Putamen (tissue), 1 donor: ENCODE measurements at places on chromosomes 2 and 18.

DNA sequence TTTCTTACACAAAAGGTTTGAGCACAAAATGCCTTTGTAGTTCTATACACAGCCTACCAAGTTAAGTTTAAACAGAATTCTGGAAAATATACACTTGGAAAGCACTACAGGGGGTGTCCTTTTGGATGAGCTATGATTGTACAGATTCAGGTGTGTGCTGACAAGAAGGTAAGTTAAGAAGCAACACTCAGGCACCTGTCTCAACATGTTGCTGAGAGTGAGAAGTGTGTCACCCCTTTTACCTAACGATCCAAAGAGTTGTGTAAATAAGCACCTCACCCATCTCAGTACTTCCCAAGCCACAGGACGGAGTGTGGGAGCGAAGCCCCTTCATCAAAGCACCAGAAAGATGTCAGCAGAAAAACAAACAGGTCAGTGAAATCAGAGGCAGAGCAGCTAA lies 109.5 kb upstream of the DAPL1 start:
- DNase-seq: no peak

DNA sequence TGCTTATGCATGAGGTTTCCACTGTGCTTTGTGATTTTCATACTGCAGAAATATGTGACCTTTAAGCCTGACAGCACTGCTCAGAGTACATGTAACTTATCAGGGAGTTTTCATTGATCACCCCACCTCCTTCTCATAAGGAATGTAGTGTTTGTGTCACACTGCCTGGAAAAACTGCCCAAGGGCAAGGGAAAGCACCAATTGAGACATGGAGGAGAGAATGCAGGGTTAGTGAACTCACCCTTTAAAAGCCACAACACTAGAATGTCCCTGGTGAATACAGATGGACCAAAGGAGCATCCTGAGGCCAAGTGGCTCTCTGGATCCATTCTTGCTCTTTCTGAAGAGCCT lies 147.2 kb upstream of the SPATS2L start:
- DNase-seq: no peak

DNA sequence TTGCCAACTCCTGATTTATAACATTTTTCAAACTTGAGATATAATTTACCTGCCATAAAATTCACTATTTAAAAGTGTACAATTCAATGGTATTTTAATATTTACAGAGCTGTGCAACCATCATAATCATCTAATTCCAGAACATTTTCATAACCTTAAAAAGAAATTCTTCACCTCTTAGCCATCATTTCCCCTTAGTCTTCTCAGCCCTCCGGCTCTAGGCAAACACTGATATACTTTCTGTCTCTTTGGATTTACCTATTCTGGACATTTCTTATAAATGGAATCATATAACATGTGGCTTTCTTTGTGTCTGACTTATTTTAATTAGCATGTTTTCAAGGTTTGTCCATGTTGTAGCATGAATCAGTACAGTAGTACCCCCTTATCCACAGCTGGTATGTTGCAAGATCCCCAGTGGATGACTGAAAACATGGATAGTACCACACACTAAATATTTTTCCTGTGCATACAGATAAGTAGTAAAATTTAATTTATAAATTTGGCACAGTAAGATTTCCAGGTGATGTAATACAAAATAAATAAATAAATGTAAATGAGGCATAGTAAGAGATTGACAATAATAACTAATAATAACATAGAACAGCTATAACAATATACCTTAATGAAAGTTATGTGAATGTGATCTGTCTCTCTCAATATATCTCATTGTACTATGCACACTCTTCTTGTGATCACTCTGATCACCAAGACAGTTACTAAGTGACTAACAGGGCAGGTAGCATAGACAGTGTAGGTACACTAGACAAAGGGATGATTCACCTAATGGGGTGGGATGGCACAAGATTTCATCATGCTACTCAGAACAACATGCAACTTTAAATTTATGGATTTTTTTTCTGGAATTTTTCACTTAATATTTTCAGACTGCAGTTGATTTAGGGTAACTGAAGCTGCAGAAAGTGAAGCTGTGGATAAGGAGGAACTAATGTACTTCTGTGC lies 73.1 kb downstream of the RAB3GAP1 start:
- peak; percentile 27 for DNase-seq

DNA sequence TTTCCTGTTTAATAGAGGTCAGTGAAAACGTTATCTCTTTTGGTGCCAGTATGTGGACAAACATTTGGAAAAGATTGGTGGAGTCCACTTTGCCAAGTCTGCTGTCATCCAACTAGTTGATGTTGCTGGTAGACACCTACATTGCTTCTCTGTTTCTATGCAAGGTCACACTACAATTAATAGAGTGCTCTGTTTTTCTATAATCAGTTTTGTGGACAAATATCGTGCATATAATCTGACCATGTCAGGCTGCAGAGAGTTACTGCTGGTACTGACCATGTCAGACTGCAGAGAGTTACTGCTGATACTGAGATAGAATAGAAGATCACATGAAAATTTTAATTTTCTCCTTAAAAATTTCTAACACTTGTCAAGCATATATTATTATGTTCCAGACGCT lies 603.3 kb downstream of the TSN start:
- no peak for DNase-seq

DNA sequence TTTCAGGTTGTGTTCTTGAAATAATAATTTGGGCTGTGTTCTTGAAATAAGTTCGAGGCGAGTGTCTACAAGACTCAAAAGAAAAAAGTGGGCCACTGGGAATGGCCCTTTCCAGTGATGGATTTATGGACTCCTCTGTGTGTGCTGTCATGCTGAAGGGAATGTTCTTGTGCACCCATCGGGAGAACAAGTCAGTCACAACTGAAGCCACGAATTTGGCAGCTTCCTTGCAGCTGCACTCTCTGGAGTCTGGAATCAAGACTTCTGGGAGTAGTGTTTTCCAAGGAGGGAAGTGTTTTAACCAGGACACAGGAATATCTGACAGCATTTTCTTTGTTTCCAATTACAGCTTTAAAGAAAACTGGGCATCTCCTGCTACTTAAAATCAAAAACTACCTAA lies 620 bp downstream of the SLC14A1 start:
- no peak for DNase-seq

- DNase-seq: no peak
Measured at GRCh38 chr18:60892855-60893254, 440.4 kb upstream of the CDH20 start.

DNA sequence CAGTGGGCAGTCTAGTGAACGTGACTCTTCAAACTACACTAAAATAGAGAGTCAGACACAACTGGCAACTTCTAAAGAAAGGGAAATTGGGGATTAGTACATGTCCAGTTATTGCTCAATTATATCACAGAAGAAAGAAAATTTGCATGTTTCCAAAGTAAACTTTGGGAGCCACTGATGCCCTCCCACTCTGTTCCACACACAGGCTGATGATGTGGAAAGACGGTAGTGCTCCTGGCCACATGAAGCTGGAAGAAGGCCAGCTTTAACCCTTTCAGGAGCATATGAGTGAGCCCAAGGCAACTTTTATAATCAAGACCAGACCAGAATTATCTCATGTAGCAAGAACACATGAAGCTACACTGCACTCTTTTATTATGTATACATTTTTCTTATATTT lies 141.0 kb downstream of the NR4A2 start:
- no peak for DNase-seq

DNA sequence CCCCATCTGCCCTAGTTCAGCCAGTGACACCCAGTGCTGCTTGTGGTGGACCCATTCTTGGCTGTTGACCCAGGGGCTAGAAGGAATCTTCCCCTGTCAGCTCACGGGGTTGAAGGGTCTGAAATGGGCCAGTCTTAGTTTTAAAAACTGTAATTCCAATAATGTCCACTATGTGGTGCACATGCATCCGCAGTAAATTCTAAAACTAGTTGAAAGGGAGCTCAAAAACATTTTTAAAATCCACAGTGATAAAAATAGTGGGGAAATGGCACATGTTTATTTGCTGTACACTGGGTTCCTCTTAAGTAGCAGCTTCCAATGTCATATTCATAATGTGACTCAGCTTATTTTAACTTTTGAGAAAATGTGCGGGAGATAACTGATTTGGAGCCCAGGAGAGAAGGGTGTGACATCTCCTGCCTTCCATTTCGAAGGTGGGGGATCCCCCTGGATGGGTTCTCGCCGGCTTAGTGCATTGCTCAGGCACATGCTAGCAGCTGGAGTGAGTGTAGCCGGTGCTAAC lies 32.8 kb downstream of the GRHL1 start:
- DNase-seq: peak; percentile 22

- no peak for DNase-seq
Measured at GRCh38 chr18:2448565-2449151, 122.6 kb downstream of the METTL4 start.

DNA sequence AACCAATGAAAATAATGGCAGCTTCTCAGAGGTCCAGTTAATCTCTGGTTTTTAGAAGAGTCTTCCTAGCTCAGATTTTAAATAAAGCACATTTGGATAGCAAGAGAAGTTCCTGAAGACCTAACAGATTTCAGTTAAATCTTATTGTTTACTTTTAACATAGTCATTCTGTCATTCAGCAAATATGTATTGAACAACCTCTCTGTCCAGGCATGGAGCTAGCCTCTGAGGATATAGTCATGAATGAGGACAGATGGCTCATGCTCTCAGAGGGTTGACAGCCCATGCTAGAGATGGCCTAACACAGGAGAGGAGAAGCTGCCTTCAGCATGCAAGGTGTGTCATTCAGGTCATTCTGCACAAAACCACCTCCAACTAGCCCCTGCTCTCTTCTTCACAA lies 6.2 kb downstream of the CCBE1 start:
- no peak for DNase-seq

DNA sequence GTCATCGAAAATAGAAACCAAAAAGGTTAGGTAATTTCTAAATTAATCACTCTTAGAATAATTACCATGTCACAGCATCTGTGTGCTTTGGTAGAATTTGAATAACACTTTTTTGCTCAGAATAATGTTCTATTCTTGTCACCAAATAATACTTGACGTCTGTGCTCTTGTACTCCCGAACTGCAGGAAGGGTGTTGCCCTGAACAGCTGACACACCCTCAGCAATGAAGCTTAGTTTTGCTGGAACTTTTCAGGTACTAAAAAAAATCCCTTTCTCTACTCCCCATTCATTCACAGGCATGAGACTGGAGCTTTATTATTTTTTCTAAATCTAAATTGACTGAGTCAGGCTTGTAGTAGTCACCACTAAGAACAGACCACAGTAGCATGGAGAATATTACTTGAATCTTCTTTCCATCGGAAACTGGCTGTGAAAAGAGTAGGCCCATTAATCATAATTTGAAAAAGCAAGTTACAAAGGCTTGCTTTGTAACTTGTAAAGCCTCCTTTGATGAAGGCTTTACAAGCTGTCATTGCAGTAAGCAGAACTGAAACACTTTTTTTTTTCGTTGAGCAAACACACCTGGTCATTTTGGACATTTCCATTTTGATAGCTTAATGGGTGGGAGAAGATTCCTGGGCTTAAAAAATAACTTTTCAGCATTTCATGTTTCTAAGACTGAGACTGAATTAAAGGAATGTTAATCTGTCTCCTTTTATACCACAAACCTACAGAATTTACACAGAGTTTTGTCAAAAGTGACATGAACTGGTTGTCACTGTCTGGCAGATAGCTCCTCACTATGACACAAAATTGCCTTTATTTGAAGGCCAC lies 70.3 kb upstream of the PELI1 start:
- DNase-seq: peak; percentile 79

DNA sequence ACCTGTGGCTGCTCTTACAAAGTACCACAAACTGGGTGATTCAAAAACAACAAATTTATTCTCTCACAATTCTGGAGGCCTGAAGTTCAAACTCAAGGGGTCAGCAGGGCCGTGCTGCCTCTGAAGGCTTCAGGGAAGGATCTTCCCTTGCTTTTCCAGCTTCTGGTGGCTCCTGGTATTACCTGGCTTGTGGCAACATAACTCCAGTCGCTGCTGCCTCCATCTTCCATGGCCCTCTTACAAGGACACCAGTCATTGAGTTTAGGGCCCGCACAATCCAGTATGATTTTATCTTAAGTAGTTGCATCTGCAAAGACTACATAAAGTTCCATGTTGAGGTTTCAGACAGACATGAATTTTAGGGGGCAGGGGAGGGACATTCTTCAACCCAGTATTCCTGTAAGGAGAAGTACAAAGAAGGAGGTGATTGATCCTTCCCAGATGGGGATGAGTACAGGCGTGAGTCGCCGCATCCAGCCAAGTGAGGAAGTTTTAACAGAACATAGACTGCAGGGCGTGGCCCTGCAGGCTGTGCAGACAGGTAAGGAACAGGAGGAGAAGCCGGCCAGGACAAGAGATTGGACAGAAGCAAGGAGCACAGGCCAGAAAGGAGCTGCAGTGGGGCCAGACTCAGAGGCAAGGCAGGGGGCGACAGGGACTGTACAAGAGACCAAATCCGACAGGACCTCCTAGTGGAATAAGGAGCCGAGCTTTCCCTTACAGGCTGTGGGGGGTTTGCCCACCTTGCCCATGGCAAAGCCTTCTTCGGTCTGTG lies 44.4 kb upstream of the BZW1 start:
- no peak for DNase-seq
